Astrocyte (in vitro differentiated cells and primary cell): ENCODE measurements at places on chromosomes 13 and 19.
A peak's percentile ranks its signal among the peaks of the same experiment; 100 is the strongest.

DNA sequence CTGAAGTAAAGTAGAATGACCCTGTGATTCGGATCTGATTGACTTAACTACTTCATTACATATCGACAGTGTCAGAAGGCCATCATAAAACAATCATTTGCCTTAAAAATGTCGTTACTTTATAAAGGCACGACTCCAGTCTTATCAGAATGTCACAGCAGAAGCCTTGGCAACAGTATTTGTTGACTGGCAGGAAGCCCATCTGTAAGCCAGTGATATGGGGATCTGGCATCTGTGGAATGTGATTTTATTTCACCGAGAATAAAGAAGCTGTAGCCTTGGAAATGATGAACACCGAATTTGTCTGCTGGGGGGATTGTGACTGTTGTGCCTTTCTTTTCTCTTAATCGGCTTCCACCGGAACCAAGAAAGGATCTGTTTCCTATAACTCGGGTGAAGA lies 362.5 kb downstream of the TDRD3 start:
- peak; percentile 12 for DNase-seq

DNA sequence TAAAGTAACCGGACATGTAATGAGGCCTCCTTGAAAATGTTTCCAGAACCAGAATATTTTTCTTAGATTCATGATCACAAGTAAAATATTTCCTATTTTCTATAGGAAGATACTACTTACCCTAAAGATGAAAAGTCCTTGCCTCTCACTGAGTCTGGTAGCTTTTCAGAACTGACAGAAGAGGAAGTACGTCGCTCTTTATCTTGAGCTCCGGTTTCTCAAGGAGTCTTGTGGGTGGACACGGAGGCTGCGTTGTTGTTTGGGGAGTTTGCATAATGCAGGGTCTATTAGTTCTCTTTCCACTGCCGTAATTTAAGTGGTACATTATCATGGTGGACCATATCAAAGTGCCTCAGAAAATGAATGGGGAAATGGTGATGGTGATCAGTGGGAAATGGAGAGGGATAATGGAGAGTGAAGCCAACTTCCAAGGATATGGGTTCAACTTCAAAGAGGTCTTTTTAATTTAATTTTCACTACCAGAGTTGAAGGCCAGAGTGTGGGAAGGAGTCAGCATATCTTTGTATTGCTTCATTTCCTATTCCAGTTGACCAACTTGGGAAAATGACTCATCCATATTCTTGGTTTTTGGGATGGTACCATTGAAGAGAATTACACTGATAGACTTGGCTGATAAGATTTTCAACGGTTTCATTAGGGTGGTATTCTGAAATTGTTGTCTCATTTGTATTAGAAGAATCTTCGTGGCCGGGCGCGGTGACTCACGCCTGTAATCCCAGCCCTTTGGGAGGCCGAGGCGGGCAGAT lies 23.4 kb downstream of the MBD3L2B start:
- no peak for DNase-seq

- DNase-seq: peak; percentile 68
Measured at GRCh38 chr19:15317392-15318071, 14.8 kb downstream of the BRD4 start.

DNA sequence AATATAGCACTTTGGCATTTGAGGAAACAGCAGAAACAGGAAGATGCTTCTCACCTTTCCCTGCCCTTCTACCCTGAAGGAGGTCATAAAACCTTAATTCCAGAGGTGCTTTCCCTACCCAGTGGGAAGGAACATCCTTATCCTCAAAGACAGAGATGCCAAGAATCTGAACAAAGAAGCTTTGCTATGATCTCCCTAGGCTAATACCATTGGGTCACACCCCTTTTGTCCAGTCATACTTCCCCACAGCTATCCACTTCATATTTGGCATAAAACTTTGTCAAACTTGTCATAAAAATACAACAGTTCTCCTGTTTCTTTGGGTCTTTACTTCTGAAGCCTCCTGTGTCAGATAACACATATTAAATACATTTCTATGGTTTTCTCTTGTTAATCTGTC lies 21.7 kb upstream of the RXFP2 start:
- DNase-seq: no peak

DNA sequence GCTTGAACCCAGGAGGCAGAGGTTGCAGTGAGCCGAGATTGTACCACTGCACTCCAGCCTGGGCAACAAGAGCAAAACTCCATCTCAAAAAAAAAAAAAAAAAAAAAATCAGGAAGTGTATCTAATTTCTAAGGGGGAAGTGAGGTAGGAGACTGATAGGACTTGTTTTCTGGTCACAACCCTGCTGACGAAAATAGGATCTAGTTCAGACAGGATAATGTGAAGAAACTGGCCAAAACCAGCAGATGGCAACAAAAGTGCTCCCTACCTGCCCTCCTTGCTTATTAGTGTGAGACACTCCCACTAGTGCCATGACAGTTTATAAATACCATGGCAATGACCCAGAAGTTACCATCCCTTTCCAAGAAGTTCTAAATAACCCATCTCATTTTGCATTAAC lies 36.0 kb upstream of the KPNA3 start:
- DNase-seq: no peak

DNA sequence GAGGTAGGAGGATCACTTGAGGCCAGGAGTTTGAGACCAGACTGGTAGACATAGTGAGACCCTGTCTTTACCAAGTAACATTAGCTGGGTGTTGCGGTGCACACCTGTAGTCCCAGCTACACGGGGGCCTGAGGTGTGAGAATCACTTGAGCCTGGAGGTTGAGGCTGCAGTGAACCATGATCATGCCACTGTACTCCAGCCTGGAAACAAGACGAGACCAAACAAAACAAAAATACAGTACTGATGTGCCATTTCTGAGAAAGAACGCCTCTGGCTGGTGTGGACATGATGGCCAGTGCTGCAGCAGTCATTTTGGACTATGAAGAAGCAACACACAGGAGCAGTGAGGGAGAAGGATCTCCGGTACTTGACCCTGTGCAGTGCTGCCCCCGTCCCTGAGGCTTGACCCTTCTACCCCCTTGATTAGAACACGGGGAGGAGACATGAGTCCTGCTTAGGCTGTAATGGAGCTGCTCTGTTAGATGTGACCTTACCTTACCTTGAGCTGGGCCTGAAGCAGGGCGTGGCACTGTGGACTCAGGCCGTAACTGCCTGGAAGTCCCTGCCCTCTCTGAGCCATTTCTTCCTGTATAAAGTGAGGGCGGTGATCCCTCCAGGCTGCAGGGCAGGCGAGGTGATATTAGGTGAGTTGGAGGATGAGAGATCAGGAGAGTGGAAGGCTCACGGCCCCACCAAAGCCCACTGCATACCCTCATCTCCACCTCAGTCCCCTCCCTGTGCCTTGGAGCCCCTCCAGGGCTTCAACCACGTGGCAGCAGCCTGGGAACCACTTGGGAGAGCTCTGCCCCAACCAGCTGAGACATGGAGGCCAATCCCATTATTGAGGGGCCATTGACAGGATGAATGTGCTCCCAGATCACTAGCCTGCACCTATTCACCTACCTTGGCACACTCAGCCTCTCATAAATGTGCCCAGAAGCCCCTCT lies 5.9 kb downstream of the RPL18A start:
- DNase-seq: no peak

GRCh38 chr13:106072014-106072413 lies 463.4 kb downstream of the EFNB2 start:
- DNase-seq: no peak

- peak; percentile 97 for DNase-seq
Measured at GRCh38 chr13:106376401-106377112, 158.9 kb downstream of the EFNB2 start.

GRCh38 chr19:38134540-38135149 lies 89.4 kb downstream of the DPF1 start:
- DNase-seq: no peak

DNA sequence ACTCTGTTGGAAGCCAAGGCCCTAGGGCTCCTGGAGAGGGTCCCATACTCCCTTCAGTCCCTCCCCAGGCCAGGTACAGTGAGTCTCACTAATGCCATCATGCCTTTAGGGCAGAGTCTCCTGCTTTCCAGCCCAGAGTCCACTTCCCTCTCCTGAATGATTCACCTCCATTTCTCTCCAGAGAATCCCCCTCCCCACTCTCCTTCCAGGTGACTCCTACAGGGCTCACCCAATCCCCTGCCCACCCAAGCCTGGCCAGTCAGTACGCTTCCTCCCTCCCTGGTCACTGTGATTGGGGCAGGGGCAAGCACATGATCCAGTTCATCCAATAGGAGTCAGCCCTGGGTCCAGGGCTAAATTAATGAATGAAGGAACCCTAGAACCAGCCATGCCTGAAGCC lies 35.0 kb upstream of the PNMA8B start:
- DNase-seq: no peak

DNA sequence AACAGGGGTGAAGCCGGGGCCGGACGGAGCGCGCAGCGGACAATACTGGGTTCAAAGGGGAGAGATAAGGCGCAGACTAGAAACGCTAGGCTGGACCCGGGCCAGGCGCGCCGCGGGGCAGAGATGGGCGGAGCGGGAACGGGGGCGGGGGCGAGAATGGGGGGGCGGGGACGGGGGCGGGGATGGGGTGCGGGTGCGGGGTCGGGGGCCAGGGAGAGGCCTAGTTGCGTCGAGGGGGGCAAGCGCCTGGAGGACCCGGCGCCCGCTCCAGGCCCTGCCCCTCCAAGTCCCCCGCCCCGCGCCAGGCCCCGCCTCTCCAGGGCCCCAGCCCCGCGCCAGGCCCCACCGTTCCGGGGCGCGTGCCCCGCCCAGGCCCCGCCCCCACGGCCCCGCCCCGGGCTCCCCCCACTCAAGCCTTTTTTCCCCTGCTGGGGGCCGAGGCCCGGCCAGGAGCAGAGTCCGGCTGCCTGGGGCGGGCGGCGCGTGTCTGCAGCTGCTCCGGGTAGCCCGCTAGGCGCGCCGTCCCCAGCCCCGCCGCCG lies at the start of gene CERS4:
TSS of gene CERS4 (plus strand) at position 449 of the 540 bp plus-strand sequence. CDS start 41,707 bp downstream, outside the sequence.
- no peak for DNase-seq

DNA sequence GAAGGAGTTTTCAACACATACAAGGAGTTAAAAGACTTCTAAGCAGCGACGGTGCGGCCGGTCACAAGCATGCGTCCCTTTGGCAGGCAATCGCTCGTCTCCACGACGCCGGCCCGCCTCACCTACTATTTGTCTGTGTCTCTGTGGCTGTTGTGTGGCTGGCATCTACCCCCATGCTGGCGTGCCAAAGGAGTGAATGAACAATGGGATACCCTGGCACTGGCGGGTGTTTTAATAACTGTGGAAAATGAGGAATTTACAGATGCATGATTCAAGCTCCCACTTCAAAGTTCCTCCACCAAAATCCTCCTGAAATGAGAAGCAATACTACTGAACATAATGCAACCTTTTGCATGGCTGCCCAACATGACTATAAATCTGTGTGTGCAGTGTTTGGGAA lies 176.6 kb downstream of the KLF5 start:
- DNase-seq: peak; percentile 65

- no peak for DNase-seq
Measured at GRCh38 chr13:95570016-95570415, 17.5 kb downstream of the CLDN10 start.

DNA sequence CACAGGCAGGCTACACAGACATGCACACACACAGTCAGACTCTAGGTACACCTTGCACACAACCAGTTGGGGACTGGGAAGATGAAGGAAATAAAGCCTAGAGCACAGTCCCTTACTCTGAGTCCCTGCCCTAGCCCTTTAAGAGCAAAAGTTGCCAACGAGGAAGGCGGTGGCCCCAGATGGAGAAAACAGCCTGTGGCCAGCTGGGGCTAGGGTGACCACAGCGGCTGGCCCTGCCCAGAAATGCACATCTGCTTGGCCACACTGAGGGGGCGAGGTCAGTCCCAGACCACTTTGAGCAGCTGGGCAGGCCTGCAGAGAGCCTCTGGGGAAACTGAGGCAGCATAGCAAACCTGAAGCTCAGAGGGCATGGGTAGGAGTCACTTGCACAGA lies 52.3 kb downstream of the PTPRS start:
- no peak for DNase-seq

- DNase-seq: no peak
Measured at GRCh38 chr13:109963960-109964563, 177.7 kb upstream of the IRS2 start.

- peak; percentile 32 for DNase-seq
Measured at GRCh38 chr13:49315036-49315565, 67.4 kb downstream of the CDADC1 start.

DNA sequence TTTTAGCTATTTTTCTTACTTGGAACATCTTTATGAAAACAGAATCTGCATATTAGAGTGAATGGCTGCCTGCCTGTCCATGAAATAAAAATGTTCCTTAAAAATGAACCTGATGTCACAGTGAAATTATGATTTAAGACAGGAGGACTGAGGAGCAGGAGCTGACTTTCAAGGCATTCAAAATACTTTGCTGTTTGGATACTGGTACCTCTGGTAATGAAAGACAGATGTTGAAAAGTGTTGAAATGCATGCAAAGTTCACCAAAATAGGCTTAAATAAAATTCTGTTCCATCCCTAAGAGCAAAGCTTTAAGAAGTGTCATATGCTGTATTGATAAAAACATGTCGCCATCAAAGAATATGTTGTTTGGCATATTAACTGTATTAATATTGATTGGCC lies 1.7 kb downstream of the ARHGEF7 start:
- no peak for DNase-seq

DNA sequence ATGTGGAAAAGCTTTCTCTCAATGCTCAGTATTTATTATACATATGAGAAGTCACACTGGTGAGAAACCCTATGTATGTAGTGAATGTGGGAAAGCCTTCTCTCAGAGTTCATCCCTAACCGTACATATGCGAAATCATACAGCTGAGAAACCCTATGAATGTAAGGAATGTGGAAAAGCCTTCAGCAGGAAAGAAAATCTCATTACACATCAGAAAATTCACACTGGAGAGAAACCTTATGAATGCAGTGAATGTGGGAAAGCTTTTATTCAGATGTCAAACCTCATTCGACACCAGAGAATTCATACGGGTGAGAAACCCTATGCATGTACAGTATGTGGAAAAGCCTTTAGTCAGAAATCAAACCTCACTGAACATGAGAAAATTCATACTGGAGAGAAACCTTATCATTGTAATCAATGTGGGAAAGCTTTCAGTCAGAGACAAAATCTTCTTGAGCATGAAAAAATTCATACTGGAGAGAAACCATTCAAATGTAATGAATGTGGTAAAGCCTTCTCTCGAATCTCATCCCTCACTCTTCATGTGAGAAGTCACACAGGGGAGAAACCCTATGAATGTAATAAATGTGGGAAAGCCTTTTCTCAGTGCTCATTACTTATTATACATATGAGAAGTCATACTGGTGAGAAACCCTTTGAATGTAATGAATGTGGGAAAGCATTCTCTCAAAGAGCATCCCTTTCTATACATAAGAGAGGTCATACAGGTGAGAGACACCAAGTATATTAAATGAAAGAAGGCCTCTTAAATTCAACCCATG lies 34.4 kb downstream of the ZNF568 start:
- no peak for DNase-seq

- DNase-seq: no peak
Measured at GRCh38 chr13:23141964-23142363, 38.8 kb upstream of the SGCG start.

GRCh38 chr13:83905641-83906040 lies 23.4 kb upstream of the SLITRK1 start:
- DNase-seq: no peak

- DNase-seq: no peak
Measured at GRCh38 chr19:16943942-16944625, 55.3 kb downstream of the F2RL3 start.
